ENCODE measurements at places on chromosomes 4 and X. TPM values are rescaled to one million over a fixed set of nuclear protein-coding genes. Genes with fewer than 3 reads are reported as not detected.

Gene CCDC110
- total RNA-seq, result not detected

Gene NUDT10
- 0.19 TPM for total RNA-seq

Gene IQSEC2
- 7.6 TPM for total RNA-seq

Gene C4orf51
- not detected for total RNA-seq

Gene VCX3A
- total RNA-seq, result 112 TPM

Gene TLR2
- total RNA-seq, result 0.13 TPM

Gene SSX2B
- total RNA-seq, result 24.9 TPM

Gene KLHL13
- total RNA-seq, result 0.96 TPM

Measured in A375 (cell line).